Stimulated activated CD4-positive, alpha-beta T cell treated with anti-CD3 and anti-CD28 coated beads, Interleukin-1b, Interleukin-23, amount 100 ng/mL, for 1 hour (primary cell): ENCODE measurements at places on chromosomes 6 and 20.

DNA sequence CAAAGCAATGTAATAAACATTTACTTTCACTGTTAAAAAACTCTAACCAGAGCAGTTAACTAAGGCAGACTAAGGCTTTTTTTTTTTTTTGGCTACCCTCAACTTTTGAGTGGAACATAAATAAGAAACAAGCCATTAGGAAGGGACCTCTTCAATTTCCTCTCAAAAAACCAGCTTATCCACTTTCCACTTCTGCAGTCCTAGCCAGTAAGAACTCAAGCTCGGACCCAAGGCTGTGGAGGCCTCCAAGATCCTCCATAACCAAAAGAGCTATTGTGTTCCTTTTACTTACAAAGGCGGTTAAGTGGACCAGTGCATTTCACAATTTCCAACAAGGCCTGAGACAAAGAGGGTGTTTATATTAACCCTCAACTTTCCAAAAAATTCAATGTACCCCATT, 5.3 kb downstream of the KCNK5 start:
- no peak for DNase-seq

GRCh38 chr6:115514656-115515055, 546.0 kb downstream of the FRK start:
- no peak for DNase-seq

DNA sequence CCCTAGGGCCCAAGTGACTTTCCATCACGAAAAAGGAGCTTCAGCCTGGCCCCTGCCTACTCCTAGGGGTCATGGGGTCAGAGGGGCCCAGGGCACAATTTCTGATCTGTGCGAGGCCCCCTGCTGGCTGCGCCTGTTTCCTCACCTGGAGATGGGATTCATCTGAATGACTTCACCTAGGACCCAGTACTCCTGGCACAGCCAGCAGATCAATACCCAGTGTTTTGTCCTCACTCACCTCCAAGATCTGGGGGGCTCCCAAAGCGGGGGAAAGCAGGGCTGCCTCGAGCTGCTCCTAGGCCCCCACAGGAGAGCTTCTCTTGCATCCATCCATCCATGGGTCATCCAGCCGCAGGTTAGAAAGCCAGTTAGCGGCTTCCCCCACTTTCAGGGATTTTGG, 33.8 kb downstream of the CD40 start:
- DNase-seq = no peak

- no peak for DNase-seq
Observed at GRCh38 chr6:129481706-129482105, 228.3 kb downstream of the ARHGAP18 start.

DNA sequence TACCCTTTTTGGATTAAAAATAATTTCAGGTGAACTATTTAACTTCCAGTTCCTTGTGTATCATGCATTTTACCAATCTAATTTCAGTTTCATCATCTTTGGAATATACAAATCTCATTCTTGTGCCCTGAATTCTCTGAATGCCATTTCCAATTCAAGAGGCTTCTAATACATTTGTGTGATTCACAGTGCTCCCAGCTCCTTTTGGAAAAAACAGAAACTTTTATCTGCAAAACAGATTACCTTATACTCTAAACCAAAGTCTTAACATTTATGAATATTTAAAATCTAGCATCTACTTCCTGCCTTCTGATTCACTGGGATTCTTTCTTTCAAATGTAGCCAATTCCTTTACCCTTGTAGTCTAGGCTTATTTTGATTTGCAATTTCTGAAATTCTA, 11.1 kb upstream of the PEX7 start:
- no peak for DNase-seq

DNA sequence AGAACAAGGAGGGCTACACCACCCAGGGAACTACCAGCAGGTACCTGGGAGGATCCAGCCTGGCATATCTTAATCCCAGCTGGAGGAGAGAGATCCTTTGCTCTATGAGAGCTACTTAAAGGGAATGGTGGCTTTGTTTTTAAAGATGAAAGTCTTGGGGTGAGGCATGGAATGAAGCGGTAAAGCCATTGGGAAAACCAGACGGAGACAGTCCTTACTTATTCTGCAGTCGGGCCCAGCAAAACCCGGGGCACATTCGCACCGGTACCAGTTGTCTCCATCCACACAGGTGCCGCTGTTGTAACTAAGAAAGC, 30.3 kb downstream of the JAG1 start:
- DNase-seq = no peak

DNA sequence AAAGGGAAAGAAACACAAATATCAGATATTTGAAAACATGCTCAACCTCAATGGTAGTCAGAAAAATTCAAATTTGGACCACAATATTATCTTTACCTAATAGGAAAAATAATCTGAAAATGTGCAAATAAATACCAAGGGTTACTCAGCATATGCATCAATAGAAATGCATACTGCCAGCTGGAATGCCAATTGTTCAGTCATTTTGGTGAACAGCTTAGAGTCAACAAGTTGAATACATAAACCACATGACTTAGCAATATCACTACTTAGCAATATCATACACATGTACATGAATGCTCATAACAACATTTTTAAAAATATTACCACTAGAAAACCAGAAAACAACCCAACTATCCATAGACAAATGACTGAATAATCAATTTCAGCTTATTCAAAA, 212.7 kb downstream of the PTPRK start:
- no peak for DNase-seq

DNA sequence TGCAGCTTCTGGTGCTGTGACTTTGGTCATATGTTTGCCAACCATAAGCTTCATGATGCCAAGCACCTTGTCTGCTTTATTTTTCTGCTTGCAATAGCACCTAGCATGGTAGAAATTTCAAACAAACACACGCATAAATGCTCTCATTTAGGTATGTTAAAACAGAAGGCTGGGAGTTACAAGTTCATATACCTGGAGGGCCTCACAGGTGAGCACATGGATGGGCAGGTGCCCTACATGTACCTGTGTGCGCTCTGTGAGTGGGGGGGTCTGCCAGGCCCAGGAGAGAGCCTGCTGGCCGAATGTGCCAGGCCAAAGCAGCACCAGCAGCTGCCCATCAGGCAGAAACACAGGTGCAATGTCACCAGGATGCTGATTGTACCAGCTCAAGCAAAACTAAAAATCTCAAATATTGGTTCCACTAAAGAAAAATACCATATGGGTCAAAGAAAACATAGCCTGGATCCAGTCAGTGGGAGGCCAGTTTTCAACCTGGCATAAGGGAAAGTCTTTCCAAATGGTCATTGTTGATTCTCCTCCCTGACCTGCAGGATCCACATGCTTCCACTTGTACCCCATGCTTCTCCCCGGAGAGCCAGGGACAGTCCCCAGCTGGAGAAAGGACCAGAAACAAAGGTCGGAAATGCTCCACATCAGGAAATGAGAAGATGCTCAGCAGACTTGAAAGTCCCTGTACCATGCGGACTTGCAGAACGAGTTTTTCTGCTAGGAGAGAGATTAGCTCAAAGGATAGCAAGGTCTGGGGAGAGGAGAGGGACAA, 7.2 kb upstream of the PFDN4 start:
- no peak for DNase-seq

DNA sequence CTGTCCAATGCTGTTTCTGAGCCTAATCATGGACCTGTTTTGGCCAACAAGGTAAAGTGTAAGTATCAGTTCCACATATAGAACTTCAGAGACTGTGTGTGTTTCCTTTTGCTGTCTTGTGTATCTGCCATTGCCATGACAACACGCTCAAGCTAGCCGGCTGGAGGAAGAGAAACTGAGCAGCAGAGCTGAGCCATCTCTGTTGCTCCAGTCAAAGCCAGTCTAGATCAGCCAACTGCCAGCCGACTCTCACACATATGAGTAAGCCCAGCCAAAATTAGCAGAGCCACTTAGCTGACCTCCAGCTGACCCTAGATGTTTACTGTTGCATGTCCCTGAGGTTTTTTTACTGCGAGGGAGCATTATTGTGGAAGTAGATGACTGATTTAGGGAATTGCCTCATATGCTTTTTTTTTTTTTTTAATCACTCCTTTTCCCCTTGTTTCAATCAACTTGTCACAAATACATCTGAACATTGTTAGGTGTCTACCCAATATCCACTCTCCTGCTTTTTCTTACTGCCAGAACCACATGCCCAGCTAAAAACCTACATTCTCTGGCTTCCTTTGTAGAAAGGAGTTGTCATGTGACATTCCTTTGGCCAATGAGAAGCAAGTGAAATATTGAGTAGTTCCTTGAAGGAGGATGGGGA, 304.3 kb upstream of the SUPT3H start:
- DNase-seq = no peak

GRCh38 chr6:152375197-152375596, 262.0 kb downstream of the SYNE1 start:
- DNase-seq = no peak
